ENCODE measurements at places on chromosomes 1 and 21.

DNA sequence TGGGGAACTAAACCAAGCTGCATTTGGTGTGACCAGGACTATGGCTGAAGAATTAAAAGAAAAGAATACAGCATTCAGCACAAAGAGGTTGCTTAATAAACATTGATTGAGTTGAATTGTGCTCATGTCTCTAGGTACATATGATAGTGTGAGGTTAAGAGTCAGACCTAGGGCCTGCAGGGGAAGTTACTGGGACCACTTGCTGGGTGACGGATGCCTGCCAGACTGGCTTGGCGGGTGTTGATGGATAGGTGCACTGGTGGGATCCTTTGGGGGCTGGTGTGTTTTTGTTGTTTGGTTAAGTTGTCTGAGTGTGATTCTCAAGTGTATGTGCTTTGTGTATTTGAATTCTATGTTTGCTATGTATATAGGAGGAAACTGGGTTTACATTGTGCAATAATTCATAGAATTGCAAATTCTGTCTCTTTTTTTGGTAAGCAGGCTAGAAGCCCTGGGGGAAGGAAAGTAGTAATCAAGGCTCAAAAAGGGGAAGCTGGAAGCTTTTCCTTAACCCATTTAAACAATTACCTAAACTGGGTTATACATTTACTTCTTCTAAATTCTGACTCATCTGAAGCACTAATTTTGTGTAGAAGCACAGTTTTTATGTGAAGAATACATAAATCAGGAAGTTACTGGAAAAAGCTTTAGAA lies 1.8 kb downstream of the CD101 start:
- no peak for DNase-seq

DNA sequence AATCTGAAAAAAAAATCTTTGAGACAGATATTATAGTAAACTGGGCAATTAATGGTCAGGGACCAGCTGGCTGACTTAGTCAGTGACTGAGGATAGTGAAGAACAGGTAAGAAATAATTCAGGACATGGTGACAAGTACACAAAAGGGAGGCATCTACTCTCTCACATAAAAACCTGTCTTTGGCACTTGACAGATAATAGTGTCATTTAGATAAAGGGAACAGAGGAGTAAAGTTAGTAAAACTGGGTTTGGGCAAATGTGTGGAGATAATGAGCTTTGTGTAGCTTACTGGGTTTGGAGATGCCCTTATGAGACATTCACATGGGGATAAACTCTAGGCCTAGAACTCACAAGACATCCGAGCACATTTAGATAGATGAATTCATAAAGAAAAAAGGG lies 4.0 kb downstream of the SSX2IP start:
- DNase-seq = no peak

GRCh38 chr21:45502600-45502999 lies 39.6 kb downstream of the SLC19A1 start:
- peak; percentile 30 for DNase-seq

DNA sequence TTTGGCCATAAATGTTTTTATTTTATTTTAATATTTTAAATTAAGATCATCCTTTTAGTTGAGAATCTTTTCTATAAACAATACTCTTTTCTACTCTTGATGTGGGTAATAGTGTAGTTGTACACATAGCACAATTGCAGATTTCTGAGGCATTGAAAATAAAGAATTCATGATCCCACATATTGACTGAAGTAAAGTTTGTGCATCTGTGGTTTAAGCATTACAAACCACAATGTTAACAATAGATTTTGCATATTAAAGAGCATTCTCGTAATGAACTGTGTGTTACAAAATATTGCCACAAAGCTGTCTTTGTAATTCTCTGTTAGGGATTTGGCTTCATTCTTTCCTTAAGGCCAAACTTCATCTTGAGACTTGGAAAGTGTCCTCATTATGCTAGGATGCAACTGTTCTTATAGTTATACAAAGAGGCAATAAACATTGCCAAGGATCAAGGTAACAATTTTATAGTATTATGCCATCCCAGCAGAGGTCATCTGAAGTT lies 256.8 kb downstream of the OLFM3 start:
- no peak for DNase-seq

Measured in GM12865 (cell line).